Stimulated activated CD4-positive, alpha-beta T cell treated with anti-CD3 and anti-CD28 coated beads, Interleukin-1b, Interleukin-23, amount 100 ng/mL, for 4 hours (primary cell): ENCODE measurements at places on chromosomes 16 and 17.
A peak's percentile ranks its signal among the peaks of the same experiment; 100 is the strongest.

DNA sequence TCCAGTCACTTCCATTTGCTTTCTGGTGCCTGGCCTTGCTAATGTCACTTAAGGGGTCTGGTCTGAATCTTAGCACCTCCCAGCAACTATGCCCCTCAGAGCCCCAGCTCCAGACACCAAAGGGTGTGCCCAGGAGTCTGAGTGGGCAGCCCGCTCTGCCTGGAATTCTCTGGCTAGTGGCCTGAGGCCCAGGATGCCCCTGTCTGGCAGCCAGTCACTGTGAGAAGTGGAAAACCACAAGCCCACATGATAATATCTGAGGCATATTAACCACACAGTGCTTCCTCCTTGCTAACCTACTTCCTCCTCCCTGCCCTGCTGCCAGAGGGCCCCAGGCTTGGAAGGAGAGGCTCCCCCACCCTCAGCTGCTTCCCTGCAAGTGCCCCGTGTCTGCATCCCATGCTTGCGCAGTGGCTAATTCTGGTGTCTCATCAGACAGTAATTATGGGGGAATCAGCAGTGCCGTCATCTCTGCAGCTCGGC, 14.0 kb downstream of the SRCIN1 start:
- DNase-seq, result no peak

DNA sequence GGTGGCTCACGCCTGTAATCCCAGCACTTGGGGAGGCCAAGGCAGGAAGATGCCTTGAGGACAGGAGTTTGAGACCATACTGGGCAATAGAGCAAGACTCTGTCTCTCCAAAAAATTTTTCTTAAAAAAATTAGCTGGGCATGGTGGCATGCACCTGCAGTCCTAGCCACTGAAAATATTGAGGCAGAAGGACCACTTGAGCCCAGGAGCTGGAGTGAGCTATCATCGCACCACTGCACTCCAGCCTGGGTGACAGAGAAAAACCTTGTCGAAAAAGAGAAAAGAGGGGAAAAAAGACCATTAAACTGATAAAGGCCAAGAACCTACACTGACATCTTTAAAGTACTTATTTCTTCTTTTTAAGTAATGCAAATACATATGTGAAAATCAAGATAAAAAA, 53.4 kb upstream of the ITGA2B start:
- DNase-seq, result no peak

DNA sequence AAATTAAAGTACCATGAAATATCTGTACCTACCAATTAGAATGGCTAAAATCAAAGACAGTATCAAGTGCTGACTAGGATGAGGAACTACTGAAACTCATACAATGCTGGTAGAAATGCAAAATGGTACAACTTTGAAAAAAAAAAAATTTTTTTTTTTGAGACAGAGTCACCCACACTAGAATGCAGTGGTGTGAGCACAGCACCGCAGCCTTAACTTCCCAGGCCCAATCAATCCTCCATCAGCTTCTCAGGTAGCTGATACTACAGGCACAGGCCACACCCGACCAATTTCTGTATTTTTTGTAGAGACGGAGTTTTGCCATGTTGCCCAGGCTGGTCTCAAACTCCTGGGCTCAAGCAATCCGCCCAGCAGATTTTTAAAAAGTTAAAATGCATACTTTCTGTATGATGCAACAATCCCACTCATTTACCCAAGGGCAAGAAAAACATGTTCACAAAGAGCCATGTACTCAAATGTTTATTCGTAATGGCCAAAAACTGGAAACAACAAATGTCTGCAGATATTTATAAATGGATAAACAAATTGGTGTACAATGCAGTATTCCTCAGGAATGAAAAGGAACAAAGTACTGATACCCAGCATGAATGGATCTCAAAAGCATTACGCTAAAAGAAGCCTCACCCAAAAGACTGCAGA, 8.7 kb downstream of the SMURF2 start:
- no peak for DNase-seq

DNA sequence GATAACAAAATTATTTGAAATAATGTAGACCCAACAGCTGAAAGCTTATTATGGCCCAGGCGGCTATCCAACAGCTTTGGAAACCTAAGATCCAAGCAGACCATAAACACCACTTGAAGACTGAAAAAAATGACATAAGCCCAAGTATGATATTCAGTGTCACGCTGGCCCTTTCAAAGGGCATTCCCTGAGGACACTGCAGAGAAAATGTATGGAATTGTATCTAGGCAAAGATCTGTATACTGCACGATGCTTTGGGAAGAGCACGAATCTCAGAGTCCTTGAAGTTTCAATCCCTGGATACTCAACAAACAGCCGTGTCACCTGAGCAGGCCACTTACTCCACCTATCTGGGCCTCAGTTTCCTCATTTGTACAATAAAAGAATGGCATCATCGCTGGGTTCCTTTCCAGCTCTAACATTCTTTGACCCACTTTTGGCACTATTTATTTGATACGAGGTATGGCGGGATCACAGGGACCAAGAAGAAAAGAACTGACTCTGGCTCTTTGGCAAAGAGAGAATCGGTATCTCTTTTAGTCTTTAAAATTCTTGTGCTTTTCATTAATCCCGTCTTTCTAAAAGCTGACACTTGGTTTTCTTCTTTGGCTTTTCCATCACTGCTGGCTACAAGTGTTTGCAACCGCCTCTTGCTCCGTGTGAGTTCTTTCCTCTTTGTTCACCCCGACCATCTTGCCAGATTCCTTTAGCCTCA, 1.2 kb downstream of the STAT5B start:
- DNase-seq, result no peak

- DNase-seq, result peak; percentile 55
These were observed 26.9 kb downstream of the CD300A start for GRCh38 chr17:74493331-74493833.

DNA sequence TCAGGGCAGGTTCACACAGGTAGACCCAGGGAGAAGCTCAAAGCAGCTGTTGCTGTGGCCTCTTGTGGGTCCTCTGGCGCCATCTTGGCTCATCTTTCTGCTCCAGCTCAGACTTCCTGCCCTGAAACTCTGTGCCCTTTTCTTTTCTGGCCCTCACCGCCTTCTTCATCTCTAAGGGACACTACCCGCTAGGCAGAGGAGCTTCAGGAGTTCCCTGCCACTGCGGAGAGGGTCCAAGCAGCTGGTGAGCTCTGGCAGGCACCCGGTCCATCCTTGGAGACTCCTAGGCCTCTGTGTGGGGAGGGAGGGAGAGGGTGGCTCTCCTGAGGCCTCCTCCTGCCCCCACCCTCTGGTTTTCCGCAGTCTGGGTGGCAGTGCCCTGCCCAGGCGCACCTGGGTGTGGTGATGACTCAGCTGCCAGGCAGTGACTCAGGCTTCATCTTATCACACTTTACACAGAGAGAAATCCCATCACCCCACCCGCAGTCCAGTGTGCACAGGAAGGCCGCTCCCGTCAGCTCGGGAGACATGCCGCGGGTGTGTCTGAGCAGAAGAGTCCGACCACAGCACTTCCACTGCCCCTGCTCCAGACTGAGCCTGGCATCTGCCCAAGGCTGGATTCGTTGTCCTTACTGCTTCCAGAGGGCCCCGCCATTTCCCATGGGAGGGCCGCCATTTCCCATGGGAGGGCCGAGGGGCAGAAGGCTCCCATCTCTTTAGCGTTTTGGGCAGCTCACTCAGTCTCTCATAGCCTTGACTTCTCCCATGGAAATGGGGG, 7.3 kb downstream of the NT5C start:
- peak; percentile 57 for DNase-seq

DNA sequence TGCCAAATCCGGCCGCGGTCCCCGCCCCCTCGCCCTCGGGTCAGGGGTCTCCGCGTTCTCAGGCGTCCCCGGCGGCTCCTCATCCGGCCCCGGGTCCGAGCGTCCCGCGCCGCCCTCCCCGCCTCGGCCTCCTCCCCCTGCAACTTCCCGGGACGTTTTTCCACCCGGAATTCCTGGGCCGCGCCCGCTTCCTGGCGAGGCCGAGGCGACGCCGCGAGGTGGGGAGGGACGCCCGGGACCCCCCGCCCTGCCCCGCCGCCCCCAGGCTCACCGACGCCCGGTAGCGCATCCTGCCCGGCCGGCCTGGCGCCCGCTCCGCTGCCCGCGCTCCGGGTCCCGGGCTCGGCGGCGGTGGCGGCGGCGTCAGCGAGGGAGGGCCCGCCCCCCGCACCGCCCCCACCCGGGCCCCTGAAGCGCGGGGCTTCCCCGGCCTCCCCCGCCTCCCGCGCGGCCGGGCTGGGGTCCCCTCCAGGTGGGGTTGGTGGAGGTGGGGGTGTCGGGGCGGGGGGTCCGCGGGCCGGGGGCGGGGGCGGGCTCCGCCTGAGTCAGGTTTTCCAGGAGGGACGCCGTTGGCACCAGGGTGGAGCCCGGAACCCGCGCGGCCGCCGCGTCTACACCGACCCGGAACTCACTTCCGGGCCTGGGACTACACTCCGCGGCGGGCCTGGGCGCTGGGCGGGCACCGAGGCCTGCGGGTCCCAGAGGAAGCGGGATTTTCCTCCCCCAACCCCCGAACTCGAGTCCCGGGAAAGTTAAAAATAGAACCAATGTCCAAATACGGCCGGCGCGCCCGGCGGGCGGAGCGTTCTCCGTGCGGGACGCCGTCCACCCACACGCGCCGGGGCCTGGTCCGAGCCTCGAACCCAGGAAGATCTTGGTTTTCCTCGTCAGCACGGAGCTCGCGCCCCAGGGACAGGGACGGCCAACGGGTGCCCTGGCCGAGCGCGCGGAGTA, 6.8 kb downstream of the MYO1C start:
- DNase-seq, result peak; percentile 61

- DNase-seq, result no peak
These were observed 6.0 kb upstream of the RSKR start for GRCh38 chr17:28620010-28620409.

DNA sequence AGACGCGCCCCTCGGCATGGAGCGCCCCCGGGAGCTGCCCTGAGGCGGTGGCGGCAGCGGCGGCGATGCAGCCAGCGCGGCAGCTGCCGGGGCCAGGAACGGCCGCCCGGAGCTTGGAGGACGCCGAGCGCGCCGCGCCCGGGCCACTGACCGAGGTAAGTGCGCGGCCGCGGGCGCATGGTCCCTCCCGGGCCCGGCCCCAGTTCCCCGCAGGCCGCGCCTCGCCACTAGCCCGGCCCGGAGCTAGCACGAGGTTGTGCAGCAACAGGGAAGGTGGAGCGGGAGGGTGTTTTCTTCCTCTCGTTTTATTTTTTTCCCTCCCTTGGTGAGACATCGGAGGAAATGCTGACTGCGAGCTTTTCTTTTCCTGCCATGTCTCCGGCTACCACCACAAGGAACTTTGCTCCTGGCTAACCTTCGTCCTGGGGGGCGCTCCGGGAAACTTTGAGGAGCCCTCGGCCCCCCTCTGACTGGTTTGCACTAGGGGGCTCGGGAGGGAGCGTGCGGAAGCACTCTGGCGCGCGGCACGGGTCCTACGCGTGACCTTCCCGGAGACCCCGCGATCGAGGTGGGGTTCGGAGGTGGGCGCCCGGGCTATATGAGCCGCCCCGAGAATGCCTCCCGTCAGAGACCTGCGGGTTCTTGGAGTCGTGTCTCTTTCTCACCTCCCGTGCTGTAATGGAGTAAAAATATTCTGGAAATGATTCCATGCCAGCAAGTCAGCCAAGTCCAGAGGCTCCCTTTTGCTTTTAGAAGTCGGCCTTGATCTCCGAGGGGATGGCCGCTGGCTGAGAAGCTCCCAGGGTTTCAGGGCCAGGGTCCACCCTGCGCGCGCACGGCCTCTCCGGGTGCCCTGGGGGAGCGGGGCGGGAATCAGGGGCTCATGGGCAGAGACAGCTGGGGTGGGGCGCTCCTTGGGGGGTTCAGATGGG, 868 bp downstream of the KCNJ12 start:
- no peak for DNase-seq

GRCh38 chr17:1034652-1035210, 37.8 kb downstream of the TIMM22 start:
- no peak for DNase-seq

GRCh38 chr17:3695723-3696411, at the start of gene P2RX5:
TSS of gene P2RX5 (minus strand) at chr17:3696155. CDS start at chr17:3696005, 150 bp downstream.
- DNase-seq, result peak; percentile 35

DNA sequence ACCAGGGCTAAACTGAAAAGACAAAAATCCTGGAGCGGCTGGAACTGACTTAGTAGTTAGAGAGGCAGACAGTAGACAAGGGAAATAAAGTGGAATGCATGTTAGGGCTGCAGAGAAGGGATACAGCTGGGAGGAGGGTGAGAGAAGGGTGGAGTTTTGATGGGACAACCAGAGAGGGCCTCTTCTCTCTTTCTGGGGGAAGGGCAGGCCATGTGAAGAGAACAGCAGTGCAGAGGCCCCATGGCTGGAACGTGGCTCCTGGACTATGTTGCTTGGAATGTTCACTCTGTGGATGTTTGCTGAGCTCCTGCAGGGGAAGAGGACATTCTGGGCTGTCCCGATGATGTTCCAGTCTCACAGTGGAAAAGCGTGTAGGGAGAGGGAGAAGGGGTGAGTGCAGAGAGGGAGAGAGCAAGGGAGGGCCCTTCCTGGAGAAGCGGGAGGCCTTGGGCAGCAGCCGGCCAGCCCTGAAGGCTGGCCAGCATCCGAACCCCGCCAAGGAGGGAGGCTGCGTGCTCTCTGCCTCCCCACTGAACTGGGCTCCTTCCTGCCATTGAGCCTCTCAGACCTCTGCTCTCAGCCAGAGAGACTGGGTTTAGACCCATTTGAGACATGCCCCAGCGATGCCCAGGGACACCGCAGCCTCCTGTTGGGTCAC, 33.1 kb upstream of the GSE1 start:
- DNase-seq, result no peak

DNA sequence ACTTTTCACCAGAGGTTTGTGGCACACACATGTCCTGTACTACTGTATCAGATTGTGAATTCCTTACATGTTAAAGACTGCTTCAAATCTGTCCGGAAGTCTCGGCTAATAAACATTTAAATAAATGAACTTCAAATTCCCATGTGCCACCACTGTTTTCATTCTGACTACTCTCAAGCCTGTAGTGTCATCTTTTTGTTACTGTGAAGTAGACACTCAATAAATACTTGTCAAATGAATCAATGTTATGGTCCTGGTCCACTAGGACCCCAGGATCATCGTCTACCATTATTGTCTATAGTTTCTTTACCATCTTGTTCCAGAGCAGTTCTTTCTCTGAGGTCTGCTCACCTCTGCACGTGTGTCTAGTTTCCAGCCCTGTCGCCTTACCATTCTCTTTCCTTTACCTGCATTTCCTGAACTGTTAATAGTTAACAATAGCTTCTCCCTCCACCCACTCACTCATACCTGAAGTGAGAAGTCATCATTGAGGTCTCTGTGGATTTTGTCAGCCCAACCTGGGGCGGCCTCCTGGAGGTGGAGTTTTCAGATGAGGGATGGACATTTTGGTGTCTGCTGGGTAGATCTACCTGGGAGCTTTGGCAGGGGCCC, 333.0 kb downstream of the SEC14L1 start:
- DNase-seq, result no peak
